ENCODE measurements at places on chromosomes 7 and 10.

- DNase-seq, result no peak
These were observed 41.7 kb downstream of the CCDC71L start for GRCh38 chr7:106619213-106619612.

DNA sequence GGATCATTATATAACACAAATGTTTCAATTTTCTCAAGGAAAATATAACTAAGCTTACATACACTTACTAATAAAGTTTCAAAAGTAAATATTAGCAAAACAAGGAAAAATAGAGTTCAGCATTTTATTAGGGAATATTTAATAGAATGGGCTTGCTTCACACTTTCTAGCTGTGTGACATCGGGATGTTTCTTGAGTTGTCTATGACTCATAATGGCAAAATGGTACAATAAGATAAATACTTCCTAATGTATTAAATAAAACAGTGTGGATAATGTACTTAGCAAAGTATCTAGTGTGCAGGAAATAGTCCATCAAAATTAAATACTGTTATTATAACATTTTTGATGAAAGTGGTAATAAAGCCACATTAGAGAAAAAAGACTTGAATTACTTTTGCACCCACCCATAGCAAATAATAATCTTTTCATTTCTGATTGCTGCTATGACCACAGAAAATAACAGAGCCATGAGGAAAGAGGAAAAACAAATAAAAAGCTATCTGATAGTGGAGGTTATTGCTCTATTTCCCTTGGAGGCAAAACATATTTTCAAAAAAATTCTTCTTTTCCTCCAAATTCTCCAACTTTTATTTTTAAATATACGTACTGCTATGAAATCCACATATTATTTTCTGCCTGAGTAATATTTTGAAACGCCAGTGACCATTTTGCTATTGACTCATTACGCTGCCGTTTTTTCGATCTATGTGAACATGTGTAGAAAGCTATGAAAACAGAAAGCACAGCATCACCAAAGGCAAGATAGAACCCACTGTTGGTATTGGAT is 272.9 kb upstream of the KLF6 start:
- DNase-seq, result no peak

- DNase-seq, result no peak
These were observed 42.2 kb upstream of the NME8 start for GRCh38 chr7:37806152-37806551.

DNA sequence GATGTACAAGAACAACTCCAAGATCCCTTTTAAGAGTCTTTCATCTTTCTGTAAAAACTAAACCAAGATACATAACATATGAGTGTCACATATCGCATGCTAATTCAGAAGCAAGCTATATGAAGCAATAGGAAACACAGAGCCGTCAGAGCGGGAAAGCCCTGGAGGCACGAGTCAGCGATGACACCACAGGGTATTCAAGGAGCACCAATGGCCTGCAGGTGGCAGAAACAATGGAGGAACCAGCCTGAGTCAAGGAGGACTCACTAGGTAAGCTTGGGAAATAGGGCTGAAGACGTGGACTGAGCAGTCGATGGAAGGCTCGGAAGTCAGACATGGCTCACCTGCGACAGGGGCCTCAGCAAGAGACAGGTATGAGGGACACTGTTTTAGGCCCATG is 214.4 kb downstream of the FAM107B start:
- DNase-seq, result no peak

DNA sequence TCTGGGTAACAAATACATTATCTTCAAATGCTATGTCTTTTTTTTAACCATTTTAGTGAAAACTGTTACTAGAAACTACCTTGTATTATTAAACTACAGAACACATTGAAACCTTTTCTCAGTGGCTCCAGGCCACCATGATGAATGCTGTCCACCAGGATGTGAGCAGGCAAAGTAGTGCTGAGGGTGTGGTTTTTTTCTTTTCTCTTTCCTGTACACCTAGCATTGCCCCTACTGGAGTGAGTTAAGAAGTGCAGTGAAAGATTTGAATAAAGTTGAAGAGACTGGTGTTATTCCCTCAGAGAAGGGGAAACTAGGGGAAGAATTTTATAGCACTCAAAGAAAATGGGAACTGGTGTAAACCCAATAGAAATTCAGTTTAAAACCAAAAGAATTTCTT is 120.0 kb upstream of the SAMD8 start:
- DNase-seq, result no peak

- no peak for DNase-seq
These were observed 21.0 kb downstream of the TM9SF3 start for GRCh38 chr10:96565774-96566173.

DNA sequence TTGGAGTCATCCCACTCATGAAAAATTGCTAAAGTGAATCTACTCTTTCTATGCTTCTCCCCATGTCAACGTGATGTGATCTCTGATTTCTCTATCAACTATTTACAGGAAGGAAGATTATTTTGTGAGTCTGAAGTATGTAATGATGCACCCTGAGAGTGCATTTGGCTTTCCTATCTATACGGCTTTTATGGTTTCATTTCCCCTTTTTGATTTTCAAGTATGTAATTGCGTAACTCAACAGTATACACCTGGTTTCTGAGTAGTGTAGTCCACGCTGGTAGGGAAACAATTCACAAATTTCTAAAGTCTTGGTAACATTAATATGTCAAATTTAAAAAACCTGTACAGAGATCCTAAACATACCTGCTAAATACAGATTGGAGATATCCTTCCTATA is 194.7 kb upstream of the SEMA3A start:
- DNase-seq, result no peak

GRCh38 chr7:14582010-14582409 is 320.5 kb downstream of the DGKB start:
- no peak for DNase-seq

- no peak for DNase-seq
These were observed 95.4 kb upstream of the AFAP1L2 start for GRCh38 chr10:114499630-114500190.

DNA sequence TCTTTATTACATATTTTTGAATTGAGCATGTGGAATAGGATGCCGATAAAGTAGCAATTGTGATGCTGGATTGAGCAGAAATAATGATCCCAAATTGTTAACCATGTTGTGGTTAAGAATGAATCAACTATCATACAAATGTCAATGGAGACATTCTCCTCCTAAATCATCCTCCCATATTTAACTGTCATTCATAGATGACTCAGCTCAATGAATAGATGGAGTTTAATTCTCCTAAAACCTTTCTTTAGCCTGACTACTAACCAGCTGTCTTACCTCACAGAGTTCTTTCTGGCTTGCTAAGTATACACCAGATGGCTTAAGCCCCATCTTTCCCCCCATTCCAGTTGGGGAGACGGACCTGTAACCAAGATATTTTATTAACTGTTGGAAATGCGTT is 23.4 kb upstream of the NPS start:
- peak; percentile 26 for DNase-seq

DNA sequence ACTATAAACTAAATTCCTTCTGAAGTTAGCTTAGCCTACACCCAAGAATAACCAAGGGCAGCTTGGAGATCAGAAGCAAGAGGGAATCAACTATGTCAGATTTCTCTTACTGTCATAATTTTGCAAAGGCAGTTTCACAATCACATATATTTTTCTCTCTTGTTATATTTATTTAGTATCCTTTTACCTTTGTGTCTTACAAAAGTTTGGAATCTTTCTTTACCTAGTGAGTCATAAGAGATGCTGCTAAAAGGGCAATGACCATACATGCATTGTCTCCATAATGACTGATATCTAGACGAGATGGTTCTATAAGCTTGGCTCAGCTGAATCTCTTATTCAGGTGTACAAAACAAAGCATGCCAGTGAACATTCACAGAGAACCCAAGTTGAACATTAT is 61.1 kb downstream of the PPP1R17 start:
- DNase-seq, result no peak

GRCh38 chr10:58920655-58921003 is 255.8 kb upstream of the PHYHIPL start:
- no peak for DNase-seq

DNA sequence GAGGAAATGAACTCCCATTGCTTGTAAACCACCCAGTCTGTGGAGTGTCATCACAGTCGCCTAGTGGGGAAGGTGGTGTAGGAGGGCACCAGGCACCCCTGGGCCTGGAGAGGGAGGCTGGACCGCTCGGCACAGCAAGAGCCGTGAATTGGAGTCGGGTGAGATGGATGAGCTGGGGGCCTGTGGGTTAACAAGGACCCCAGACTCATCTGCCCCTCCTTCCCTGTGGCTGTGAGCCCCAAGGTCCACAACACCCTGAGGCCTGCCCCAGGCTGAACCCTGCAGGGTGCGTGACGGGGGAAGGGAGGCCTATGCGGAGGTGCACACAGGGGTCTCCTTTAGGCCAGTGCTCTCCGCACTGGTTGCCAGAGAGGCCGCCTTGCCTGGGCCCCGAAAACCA is 581.4 kb upstream of the FOXK1 start:
- no peak for DNase-seq

GRCh38 chr10:4708123-4708759 is 117.8 kb upstream of the AKR1E2 start:
- no peak for DNase-seq

GRCh38 chr7:142787034-142787768 is 16.4 kb downstream of the PRSS2 start:
- no peak for DNase-seq

DNA sequence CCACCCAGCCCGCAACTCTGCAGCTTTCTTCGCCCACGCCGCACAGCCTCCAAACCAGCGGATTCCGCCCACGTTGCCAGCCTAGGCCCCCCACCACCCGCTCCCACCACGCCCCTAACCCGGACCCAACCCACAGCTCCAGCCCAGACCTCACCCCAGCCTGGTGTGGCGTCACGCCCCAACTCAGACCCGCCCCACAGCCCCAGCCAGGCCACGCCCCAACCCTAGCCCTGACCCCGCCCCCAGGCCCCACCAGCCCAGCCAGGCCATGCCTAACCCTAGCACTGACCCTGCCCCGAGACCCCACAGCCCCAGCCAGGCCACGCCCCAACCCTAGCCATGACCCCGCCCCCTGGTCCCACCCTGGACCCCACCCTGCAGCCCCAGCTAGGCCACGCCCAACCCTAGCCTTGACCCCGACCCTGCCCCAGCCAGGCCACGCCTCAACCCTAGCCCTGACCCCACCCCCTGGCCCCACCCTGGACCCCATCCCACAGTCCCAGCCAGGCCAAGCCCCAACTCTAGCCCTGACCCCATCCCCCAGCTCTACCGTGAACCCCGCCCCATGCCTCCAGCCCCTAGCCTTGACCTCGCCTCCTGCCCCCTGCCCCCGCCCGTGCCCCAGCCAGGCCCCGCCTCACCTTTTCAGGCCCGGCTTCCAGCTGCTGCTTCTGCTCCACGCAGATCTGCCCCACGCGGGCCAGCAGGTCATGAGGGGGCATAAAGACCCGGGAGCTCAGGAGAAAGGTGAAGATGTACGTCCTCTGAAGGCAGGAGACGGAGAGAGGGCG is 64.0 kb downstream of the RASGEF1A start:
- DNase-seq, result no peak

DNA sequence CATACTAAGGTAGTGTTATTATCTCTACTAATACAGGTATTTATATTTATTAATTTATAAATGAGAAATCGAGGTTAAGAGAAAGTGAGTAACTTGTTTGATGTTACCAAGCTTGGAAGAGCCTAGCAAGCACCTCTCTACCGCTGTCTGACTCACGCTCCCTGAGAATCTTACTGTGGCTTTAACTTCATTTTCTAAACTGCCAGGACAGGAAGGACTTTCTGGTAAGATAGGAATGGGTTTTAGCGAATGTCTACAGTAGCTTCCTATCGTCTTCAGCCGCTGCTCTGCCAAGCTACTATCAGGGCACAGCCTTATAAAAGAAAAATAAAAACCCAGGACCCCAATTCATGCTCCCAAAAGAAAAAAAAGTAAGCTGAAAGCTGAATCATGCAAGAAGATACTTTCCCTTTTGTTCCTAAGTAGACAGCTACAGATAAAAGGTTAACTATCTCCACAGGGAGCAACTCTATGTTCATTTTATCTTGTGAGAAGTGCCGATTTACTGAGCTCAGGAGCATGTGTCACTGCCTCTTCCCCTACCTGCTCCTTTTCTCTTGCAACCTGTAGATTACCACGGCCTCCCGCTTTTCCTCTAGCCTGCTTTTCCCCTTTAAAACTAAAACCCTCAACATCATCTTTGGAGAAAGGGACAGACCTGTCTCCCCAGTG is 60.2 kb downstream of the THNSL1 start:
- no peak for DNase-seq

DNA sequence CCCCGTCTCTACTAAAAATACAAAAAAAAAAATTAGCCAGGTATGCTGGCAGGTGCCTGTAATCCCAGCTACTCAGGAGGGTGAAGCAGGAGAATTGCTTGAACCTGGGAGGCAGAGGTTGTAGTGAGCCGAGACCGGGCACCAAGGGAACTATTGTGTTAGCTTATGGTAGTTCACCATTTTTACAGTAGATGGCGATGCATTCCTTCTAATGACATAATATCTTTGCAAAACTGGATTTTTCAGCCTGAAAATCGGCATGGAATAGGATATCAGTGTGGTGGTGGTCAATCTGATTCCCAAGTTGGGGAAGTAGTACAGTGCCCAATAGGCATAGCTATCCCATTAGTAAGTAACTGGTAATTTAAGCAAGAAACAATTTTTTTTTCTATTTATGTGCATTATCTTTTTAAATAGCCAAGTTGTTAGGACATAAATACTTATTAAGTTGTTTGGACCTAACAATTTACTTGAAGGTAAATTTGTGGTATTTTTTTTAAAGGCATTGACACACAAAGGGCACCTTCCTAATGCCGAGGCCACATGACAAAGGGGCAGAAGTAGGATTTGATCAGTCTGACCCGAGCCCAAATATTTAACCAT is 17.6 kb upstream of the IMPDH1 start:
- peak; percentile 91 for DNase-seq

DNA sequence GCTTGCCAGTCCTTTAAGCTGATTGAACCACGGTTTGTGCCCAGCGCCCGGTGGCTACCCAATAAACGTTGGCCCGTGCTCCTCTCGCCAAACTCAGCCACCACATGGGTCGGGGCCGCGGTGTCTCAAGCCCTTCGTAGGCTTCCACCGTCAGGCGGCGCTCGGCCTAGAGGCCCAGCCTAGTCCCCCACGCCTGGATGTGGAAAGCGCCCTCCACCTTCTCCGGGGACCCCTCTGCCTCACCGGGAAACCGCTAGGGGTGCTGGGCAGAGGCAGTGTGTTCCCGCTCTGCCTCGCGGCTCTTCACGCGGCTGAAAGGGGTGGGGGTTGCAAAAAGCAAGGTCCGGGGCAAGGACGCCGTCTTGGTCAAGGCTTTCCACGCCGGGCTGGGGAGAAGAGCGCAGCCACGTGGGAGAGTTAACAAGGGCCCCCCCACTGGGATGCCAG is 29.8 kb downstream of the LEP start:
- DNase-seq, result peak; percentile 63

- no peak for DNase-seq
These were observed 125.2 kb downstream of the GNAT3 start for GRCh38 chr7:80386686-80387085.

Measured in eye (tissue), 1 donor.